ENCODE measurements at places on chromosomes 5 and 9.

GRCh38 chr9:121915304-121915625, 177.8 kb downstream of the TTLL11 start:
- DNase-seq = no peak

GRCh38 chr9:120438111-120438510, 141.9 kb downstream of the CDK5RAP2 start:
- no peak for DNase-seq

DNA sequence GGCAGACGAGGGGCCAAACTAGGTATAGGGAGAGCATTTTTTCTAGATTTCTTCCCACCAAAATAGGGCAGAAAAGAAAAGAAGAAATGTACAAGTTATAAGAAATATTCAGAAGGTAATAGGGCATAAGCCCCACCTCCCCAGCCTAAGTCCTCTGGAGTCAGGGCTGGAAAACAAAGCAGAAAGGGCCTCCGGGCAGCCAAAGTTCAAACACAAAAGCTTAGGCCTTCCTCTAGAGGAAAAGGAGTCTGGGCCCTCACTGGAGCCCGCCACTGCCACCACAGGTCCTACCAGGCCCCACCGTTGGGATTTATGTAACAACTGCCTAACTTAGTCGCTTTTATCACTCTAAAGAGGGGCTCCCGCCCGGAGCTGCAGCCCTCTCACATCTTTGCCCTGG, 27.6 kb downstream of the TBC1D2 start:
- no peak for DNase-seq

GRCh38 chr9:109811876-109812275, 31.9 kb downstream of the PALM2AKAP2 start:
- DNase-seq = no peak

DNA sequence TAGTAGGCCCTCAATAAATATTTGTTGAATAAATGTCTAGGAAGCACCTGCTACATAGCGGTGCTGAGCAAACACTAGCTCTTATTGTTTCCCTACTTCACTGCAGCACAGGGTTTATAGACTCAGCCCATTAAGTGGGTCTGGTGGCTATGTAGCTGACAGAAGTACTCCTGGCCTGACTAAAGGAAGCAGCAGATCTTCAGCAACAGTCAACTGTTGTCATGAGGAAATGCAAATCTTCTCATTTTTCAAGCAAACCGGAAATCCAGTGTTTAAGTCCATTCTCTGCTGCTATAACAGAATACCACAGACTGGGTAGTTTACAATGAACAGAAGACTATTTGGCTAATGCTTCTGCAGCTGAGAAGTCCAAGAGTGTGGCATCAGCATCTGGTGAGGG, 2.8 kb upstream of the TEX10 start:
- no peak for DNase-seq

- no peak for DNase-seq
Observed at GRCh38 chr9:123550797-123551196, 194.8 kb downstream of the CRB2 start.

DNA sequence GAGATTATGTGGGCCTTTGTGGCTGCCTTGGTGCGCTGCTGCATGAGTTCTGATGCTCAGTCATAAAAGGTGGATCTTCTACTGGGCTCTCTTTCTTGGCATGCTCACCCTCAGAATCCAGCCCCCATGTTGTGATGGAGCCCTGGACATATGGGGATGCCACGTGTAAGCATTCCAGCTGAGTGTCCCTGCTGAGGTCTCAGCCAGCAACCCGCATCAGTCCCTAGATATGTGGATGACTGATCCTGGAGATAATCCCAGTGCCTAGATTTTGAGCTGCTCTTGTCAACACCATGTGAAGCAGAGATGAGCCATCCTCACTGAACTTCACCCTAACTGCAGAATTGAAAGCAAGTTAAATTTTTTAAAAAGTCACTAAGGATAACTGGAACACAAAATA, 390.1 kb downstream of the DMRT2 start:
- no peak for DNase-seq

- DNase-seq = no peak
Observed at GRCh38 chr9:77604316-77604715, 43.8 kb downstream of the GNA14 start.

- peak; percentile 68 for DNase-seq
Observed at GRCh38 chr5:135139381-135140134, 105.5 kb upstream of the PITX1 start.

DNA sequence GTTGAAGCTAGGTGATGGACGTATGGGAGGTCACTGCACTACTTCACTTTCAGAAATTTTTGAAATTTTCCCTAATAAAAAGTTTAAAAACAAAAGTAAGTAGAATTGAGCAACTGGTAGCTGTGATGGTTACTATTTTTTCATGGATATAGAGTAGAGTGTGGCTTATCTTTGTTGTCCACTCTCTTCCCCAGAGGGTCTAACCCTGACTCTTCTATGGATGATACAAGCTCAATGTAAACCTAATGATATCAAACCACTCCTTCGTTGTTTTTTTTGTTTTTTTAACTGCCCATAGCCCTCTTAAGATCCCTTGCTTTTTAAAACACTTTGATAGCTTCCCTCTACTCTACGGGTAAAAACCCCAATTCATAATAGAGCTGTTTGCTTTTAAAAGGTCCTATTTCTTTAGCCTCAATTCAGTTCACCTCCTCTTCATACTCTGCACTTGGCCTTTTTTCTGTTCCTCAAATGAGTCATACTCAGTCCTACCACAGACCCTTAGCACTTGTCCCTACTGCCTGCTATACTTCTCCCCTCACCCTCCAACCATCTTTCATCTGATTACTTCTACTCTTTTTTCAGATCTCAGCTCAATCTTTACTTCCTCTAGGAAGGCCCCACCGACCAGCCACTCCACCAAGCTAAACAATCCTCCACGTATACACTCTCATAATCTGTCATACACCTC, 2.6 kb downstream of the HDAC3 start:
- DNase-seq = no peak

GRCh38 chr9:81890104-81890503, 38.1 kb upstream of the SPATA31D4 start:
- no peak for DNase-seq

DNA sequence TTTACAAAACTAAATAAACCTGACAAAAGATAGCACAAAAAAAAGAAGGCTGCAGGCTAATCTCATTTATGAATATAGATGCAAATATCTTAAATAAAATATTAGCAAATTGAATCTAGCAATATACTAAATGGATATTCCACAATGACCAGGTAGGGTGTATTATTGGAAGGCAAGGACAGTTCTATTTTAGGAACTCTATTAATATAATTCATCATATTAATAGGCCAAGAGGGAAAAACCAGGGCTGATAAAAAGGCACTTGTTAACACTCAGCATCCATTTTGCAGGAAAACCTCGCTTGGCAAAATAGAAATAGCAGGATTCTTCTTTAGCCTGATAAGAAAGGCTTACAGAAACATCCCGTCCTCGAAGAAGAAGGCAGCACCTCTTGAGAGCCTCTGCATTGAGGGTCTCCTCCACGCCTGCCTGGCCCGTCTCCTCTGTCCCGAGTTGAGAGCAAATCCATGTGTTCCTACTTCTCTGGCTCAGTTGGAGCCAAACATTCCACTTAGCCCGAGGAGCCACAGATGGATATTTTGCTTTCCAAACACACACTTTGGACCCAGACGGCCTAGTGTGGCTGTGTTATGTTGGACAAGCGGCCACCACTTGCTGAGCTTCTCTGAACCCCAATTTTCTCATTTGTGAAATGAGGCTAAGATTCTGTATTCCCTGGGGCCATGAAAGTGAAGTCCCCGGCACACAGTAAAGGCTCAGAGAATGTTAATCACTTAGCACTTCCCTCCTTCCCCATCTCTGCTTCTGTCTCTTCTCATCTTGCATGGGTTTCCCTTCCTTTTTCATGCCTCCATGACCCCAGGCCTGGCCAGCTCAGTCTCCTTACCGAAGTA, 181.8 kb upstream of the MVB12B start:
- no peak for DNase-seq

DNA sequence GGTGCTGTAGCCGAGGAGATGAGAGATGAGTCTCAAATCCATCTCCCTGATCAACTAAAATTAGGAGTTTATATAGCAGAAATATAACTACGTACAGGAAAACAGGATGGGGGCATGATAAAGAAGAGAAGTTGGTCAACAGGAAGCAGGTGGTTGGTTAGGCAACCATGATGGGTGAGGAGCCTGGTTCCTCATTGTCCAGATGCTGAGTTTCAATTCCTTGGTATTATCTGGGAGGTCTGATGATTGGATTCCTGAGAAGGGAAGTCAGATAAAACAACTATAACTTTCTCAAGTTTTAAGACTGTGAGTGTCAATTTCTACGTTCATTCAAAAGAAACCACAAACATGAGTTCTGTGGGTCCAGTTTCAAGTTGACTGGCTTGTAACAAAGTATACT, 323.9 kb downstream of the MTRR start:
- DNase-seq = no peak

DNA sequence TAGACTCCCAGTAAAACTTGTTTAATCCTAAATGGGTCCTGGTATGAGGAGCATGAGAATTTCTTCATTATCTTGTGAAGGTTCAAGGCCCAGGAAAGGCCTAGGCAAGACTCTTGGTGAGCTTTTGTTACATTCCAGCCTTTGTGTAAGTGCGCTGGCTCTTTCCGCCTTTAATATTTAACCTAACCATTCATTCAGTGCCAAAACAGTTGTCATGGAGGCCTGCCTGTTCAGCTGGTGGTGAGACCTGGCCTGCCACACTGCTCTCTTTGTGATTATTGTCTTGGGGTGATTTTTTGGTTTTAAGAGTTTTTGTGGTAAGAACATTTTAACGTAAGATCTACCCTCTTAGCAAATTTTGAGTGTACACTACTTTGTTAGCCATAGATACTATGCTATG, 127.5 kb upstream of the WWC1 start:
- no peak for DNase-seq

- no peak for DNase-seq
Observed at GRCh38 chr5:154795235-154795596, 40.0 kb downstream of the LARP1 start.

DNA sequence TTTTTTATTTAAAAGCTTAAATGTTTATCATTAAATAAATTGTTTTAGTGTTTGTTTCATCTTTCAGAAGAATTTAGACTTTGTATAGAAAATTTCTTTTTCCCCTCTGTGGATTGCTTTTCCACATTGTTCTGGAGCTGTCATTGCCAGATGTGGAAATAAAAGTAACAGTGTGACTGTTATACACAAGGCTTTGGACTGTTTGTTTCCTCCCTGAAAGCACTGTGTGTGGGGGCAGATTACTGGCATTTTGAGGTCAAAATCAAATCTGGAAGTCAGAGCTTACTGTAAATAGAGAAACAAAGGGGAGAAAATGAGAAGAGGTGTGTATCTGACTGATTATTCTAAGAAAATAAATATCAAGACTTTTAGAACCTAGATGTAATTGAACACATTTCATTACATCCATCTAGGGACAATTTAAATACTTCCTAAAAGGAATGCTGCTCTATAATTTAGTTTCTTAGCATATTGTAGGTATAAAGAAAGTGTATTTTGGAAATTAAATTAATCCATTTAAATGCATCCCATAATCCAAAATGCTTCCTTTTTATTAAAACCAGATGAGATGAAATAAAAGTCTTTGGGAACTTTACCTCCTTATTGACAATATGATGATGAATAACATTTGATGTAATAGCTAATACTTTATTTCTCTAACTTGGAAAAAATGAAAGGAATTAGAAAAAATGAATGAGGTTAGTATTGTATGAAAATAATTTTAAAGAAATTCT, 51.9 kb downstream of the ERCC6L2 start:
- no peak for DNase-seq

DNA sequence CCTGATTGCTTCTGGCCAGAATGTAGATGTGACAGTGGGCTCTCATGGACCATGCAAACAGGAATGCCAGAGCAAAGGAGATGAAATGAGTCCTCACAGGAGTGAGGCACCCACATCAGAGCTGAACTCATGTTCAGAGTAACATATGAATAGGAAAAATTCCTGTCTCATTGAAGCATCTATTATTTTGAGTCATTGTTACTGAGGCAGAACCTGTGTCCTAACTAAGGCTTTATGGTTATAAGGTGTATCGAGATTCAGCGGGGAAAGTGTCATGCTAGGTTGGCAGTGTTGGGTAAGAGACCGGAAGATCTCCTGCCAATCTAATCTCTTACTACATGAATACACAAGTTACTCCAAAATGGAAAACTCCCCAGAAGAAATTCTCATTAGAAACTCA, 304.1 kb downstream of the TRPM3 start:
- DNase-seq = no peak

- no peak for DNase-seq
Observed at GRCh38 chr5:14557203-14557770, 24.3 kb upstream of the OTULINL start.

DNA sequence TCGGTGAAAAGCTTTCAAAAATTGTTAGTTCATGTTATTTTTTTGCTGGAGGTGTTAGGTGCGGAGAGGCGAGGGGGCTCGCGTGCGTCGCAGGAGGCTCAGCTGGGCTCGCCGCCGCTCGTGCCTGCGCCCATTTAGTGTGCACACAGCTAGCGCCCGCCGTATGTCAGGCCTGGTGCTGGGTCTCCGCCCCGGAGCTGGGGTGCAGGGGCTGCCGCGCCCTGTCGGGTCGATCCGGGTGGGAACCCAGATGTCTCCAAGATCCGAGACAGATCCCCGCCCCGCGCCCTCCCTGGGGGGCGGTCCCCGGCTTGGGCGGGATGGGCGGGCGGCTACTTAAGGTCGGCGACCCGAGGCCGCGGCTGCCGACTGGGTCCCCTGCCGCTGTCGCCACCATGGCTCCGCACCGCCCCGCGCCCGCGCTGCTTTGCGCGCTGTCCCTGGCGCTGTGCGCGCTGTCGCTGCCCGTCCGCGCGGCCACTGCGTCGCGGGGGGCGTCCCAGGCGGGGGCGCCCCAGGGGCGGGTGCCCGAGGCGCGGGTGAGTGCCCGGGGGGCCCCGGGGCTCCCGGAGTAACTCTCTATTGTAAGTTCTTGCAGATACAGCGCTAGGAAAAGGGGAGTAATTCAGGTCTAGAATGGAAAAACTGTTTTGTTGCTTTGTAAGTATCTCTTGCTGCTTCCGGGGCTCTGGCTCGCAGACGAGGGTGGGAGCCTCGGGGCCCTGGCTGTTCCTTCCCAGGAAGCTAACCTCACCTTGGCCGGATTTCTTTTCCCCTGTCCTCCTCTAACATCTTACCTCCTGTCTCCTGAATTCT, 31.7 kb downstream of the GSN start:
- peak; percentile 66 for DNase-seq
